Ovary (tissue), 10 donors: ENCODE measurements at places on chromosomes 16 and 17. TPM values are rescaled to one million over a fixed set of nuclear protein-coding genes. Genes with fewer than 3 reads are reported as not detected.

Gene NXPH3
- 10.7 TPM for total RNA-seq

Gene ZSCAN32
- 8.0 TPM for total RNA-seq

DNA sequence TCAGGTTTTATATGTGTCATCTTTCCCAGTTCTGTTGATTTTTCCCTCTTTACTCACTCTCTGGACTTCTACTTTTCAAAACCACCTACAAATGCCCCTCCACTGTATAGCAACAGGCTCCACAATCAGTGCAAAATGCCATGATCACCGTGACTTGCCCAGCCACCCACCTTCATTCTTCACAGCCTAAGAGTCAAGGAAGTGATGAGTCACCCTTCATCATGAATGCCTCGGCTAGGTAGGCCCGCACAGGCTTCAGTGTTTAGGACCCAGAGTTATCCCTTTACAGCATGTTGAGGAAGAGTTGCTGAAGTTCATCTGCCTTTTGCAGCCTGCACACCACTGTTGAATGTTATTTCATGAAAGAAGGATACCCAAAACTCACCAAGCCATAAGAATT is 158.6 kb downstream of the PMP22 start:
- H3K4me3 ChIP-seq: no peak overlapping the region
- no peaks in the 10 kb centered on the region for H3K36me3 ChIP-seq
- H3K4me1 ChIP-seq: no peaks in the 10 kb centered on the region

DNA sequence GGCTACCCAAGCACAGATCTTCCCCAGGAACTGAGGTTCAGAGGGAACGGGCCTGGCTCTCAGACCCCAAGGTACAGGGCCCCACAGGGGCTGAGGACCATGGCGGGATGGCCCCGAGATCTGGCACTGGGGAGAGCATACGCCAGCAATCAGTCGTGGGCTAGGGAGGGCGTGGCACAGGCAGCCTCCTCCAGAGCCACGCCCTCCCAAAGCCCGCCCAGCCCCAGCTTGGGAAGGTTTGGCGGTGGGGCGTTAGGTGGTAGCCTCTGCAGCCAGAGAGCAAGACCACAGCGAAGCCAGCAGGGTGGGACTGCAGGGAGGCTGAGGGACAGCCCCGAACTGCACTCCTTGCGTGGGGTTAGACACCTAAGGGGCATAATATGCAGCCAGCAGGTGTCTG is 11.6 kb downstream of the WNT9B start:
- no peak for DNase-seq
- no peaks in the 10 kb centered on the region for H3K27me3 ChIP-seq
- H3K4me1 ChIP-seq: no peaks in the 10 kb centered on the region
- H3K36me3 ChIP-seq: no peaks in the 10 kb centered on the region

DNA sequence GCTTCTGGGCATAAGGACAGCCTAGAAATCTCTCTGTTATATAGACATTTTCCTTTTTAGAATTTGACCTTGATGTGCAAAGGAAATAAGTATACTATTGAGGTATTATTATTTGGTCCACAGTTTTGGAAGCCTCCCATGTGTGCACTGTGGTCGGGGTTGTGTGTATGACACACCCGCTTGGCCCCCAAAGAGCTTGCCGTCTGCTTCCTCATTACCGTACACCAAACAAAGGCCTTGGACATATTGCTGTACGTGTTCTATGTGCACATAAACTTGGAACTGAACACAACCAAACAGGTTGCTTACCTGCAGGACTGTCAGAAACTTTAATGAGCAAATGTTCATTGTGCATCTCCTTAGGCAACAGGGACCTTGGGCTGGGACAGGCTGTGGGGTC is 38.2 kb downstream of the METRNL start:
- H3K36me3 ChIP-seq: no peaks in the 10 kb centered on the region
- H3K4me1 ChIP-seq: peaks cover 5% of the 10 kb centered on the region
- no peak overlapping the region for H3K27ac ChIP-seq
- H3K27me3 ChIP-seq: no peaks in the 10 kb centered on the region
- DNase-seq: no peak
- H3K4me3 ChIP-seq: no peak overlapping the region
